BE2C (cell line): ENCODE measurements at places on chromosomes 11 and 22.

DNA sequence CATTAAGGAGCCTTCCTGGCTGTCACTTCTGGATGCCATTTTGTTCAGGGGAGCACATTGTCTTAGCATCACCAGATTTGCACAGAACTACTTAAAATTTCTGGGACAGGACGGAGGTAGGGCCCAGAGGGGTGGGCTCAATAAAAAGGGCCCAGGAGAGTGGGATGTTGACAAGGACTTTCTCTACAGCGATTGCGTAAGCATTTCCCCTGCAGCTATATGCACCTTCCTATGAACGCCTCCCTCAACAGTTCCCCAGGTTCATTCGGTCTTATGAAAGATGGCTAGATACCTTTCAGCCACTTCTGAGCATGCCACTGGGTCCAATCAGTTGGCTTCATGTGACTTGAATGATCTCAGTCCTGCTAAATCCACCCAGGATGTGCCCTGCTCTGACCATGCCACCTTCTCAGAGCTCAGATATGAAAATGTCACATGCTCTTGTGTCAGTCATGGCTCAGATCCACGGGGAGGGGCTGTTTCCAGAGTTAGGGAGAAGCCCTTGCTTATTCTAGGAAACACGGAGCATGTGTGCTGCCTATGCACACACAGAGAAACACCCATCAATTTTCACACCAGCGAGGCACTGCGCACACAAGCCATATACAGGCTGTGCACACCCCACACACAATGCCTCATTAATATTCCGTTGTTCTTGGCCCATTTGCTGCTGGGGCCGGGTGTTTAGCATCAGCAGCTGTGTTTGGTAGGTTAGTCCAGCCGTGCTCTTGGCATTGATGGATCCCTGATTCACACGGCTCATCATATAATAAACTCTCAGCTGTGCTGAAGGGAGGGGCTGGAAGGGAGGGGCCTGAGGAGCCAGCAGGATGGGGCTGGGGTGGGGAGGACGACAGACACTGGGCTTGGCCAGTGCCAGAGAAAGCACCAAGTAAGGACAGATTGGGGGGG lies 52.5 kb upstream of the NNMT start:
- DNase-seq = no peak

- DNase-seq = no peak
These were observed 37.6 kb downstream of the SYT13 start for GRCh38 chr11:45248501-45249011.

GRCh38 chr11:101840704-101841103 lies 74.1 kb upstream of the CEP126 start:
- DNase-seq = no peak

GRCh38 chr11:46348566-46349401 lies 1.5 kb downstream of the DGKZ start:
- DNase-seq = no peak

- DNase-seq = no peak
These were observed 2.0 kb upstream of the LAYN start for GRCh38 chr11:111538407-111539114.

DNA sequence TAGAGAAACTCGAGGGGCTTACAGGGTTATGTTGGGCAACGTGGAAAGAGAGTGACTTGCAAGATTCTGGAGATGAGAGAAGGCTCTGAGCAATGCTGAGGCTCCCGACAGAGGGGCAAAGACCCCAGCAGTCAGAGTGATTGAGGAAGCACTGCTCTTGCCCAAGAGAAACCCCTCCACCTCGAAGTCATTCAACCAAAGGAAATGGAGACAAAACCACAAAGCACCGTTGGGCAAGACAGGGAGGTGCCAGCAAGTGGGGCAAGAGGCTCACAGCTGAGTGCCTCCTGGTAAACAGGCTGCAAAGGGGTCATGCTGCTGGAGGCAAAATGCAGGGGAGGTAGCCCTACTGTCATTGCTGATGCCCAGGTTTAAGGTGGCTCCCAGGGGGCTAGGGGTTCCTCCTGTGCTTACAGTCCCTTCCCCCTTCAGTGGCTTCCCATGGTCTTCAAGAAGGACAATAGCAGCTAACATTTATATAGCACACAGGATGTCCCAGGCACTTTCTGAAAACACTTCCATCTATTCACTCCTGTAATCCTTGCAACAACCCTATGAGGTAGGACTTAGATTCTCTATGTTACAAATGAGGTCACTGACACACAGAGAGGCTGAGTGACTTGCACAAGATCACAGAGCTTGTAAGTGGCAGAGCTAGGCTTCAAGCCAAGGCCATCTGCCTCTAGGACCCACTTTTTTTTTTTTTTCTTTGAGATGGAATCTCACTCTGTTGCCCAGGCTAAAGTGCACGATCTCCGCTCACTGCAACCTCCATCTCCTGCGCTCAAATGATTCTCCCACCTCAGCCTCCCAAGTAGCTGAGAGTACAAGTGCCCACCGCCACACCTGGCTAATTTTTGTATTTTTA lies 18.1 kb upstream of the MYH9 start:
- no peak for DNase-seq

DNA sequence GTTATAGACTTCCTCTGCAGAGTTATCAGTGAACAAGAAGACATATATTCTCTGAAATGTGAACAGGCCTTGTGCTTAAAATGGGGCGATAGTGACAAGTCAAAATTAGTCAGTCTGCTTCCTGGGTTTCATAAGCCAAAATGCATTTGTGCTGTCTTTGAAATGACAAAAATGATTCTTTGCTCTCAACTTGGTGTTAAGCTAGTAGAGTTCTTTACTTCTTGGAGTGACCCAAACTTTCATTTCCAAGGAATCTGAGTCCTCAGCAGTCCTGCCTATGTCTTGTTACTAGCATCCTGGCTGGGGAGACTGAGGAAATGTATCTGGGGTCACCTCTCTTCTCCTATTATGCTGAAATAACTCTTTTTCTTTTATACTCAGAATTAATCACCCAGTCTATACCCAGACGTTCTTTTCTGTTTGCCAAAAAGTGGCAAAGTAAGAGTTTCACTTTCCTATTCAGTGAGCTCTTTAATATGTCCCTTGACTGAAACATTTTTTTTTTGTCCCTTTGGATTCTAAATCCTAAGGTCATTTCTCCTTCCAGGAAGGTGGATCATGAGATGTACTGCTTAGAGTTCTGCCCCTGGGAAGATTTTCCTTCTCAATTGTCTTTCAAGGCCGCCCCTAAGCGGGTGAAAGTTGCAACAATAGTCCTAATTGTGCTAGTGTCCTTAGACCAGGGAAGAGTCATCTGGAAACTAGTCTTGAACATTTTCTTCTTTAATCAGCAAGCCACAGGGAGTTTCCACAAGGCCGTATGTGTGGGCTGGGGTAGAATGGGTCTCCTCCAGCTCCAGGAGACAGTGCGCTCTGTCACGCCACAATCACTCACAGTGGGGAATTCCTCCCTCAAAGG lies 53.0 kb upstream of the RDX start:
- no peak for DNase-seq
